Esophagus squamous epithelium (tissue), 5 donors: ENCODE measurements at places on chromosomes 2 and 18. TPM values are rescaled to one million over a fixed set of nuclear protein-coding genes. Genes with fewer than 3 reads are reported as not detected.
A peak's percentile ranks its signal among the peaks of the same experiment; 100 is the strongest.

GRCh38 chr2:54581326-54582039 is 125.4 kb downstream of the SPTBN1 start:
- H3K36me3 ChIP-seq: no peaks in the 10 kb centered on the region
- H3K4me1 ChIP-seq: peaks cover 62% of the 10 kb centered on the region
- no peaks in the 10 kb centered on the region for H3K27me3 ChIP-seq
- no peak overlapping the region for H3K27ac ChIP-seq
- no peak for DNase-seq

DNA sequence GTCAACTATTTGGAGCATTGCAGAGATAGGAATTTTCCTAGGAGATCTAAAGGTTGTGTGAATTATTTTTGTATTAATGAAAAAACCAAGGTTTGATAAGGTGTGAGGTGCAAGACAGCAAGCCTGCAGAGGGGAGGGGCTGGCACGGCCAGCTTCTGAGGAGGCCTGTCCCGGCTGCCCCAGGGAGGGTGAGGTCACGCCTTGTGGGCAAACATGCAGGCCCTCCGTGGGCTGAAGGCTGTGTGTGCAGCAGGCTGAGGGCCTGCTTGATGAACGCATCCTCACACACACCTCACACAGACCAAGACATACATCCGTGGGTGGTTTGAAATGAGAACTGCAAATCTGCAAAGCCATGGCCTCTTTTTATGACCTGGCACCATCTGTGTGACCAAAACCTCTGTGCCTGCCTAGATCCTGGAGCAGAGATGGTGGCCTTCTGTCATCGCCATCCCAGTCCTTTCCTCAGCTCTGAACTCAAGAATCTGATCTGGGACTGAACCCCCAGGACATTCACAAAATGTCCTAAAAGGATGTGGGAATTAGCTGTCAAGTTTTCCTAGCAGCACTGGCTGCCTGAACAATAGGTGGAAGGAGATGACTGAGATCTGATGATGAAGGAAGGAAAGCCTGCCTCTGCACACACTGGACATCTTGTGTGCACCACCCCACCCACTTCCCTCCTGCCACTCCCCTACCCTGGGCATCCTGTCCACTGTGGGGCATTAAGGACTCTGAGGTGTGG is 102.4 kb upstream of the MGAT4A start:
- peak overlapping the region; percentile 71 for H3K27ac ChIP-seq
- peaks cover 3% of the 10 kb centered on the region for H3K4me1 ChIP-seq

GRCh38 chr2:29657674-29658073 is 263.7 kb downstream of the ALK start:
- H3K36me3 ChIP-seq: no peaks in the 10 kb centered on the region
- peaks cover 9% of the 10 kb centered on the region for H3K27me3 ChIP-seq
- H3K4me3 ChIP-seq: no peak overlapping the region
- no peaks in the 10 kb centered on the region for H3K4me1 ChIP-seq
- H3K27ac ChIP-seq: no peak overlapping the region

- H3K4me3 ChIP-seq: no peak overlapping the region
- DNase-seq: no peak
These were observed 4.5 kb downstream of the RAB31 start for GRCh38 chr18:9712611-9713010.

DNA sequence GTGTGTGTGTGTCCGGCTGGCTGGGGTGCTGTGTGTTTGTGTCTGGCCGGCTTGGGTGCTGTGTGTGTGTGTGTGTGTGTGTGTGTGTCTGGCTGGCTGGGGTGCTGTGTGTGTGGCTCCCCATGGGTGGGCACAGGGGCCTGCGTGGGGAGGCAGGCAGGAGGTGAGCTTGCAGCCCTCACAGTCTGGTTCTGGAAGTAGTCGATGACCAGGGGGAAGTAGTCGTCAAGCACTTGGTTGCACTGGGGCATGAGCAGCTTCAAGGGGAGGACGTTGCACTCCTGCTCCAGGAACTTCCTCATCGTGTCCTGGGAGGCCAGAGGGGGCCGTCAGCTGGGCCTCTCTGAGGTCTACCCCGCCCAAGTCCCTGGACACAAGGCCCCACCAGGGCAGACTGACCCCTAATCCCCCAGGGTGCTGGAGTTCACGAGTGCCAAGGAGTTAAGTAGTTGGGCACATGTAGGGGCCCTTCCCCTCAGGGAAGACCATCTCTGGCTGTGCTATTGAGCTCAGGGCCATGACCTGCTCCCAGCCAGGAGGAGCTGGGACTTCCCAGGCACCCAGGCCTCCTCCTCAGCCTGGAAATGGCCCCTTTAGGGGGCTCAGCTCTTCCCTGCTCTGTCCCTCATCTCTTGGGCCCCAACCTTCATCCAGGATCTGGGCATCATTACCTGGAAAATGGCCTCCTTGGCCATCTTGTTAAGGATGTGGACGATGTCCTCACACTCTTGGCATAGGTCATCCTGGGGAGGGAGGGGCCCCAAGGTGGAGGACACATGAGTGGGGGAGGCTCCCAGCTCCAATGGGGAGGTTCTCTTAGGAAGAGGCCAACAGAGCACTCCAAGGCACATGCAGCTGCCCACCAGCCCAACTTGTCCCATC is 1.3 kb downstream of the SFTPB start:
- H3K4me1 ChIP-seq: no peaks in the 10 kb centered on the region
- DNase-seq: no peak
- no peaks in the 10 kb centered on the region for H3K36me3 ChIP-seq
- H3K4me3 ChIP-seq: no peak overlapping the region
- peak overlapping the region; percentile 14 for H3K27ac ChIP-seq

- DNase-seq: no peak
- no peak overlapping the region for H3K27ac ChIP-seq
- no peaks in the 10 kb centered on the region for H3K27me3 ChIP-seq
- H3K4me3 ChIP-seq: no peak overlapping the region
- no peaks in the 10 kb centered on the region for H3K36me3 ChIP-seq
These were observed 16.4 kb upstream of the KIAA2012 start for GRCh38 chr2:202056611-202057010.

DNA sequence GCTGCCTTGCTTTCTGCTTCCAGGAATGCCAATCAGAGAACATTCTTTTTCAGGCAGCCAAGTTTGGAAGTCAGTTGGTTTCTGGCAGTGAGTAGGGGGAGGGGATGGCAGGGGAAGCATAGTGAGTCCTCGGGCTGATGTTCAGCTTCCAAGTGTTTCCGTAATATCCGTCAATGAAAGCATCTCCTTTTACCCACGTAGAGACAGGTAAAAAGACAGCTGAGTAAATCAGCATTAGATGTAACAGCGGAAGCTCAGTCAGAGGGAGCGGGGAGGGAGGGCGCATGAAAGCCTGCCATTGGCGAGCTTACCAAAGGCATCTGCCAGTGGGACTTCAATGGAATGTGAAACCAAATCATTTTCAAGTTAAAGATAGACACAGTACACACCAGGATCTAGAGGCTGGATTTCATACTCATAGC is 117.1 kb upstream of the DTNA start:
- no peaks in the 10 kb centered on the region for H3K27me3 ChIP-seq
- H3K27ac ChIP-seq: peak overlapping the region; percentile 78
- no peaks in the 10 kb centered on the region for H3K4me1 ChIP-seq
- no peak for DNase-seq
- H3K4me3 ChIP-seq: peak overlapping the region; percentile 56

DNA sequence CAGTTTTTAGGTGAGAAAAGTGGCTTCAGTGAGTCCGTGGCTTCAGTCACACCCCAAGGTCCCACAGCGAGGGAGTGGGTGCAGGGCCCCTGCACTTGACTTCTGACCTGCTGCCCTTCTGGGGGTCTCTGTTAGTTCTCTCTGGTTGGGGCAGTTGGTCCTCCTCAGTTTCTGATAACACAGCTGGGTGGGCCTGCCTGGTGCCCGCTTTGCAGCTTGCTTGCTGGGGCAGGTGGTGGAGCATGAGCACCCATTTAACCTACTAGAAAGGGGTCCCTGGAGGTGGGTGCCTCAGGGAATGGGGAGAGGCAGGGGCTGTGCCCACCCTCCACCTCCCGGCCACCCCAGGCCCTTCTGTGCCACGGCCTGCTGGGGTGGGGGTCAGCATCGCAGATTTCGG is 83.2 kb downstream of the ASB1 start:
- H3K4me3 ChIP-seq: no peak overlapping the region
- peaks cover 11% of the 10 kb centered on the region for H3K27me3 ChIP-seq
- DNase-seq: no peak
- H3K4me1 ChIP-seq: no peaks in the 10 kb centered on the region
- no peaks in the 10 kb centered on the region for H3K36me3 ChIP-seq
- H3K27ac ChIP-seq: no peak overlapping the region

GRCh38 chr18:67239826-67240225 is 276.7 kb downstream of the DSEL start:
- no peaks in the 10 kb centered on the region for H3K27me3 ChIP-seq
- no peaks in the 10 kb centered on the region for H3K4me1 ChIP-seq
- H3K27ac ChIP-seq: no peak overlapping the region
- no peaks in the 10 kb centered on the region for H3K36me3 ChIP-seq

- H3K4me3 ChIP-seq: no peak overlapping the region
- no peaks in the 10 kb centered on the region for H3K36me3 ChIP-seq
- DNase-seq: no peak
- no peaks in the 10 kb centered on the region for H3K27me3 ChIP-seq
- H3K4me1 ChIP-seq: no peaks in the 10 kb centered on the region
- no peak overlapping the region for H3K27ac ChIP-seq
These were observed 186.3 kb downstream of the KCNE4 start for GRCh38 chr2:223238301-223238700.

DNA sequence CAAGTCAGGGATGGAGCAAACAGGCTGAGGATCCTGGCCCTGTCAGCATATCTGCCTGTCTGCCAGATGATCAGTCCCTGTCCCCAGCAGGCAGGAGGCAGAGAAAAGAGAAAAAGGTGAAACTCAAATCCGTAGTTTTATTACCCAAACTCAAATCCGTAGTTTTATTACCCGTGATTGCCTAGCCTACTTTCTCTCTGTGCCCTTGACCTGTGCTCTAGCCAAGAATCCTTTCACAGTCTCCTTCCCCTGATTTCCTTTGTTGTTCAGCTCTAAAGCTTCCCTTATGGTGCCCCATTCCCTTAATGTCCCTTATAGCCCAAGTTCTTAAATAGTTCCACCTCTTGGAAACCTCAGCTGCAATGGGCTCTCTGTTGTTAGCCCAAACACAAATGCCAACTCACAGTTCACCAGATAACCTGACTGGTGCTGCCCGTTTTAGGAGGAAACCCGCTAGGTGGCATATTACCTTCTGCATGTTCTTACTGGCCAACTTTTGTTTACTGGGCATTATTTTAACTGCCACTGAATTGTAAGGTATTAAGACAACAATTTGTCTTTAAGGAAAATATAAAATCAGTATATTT is 125.7 kb upstream of the FZD5 start:
- no peak overlapping the region for H3K27ac ChIP-seq
- peaks cover 16% of the 10 kb centered on the region for H3K4me1 ChIP-seq
- H3K36me3 ChIP-seq: peaks cover 2% of the 10 kb centered on the region
- no peak for DNase-seq
- no peaks in the 10 kb centered on the region for H3K27me3 ChIP-seq
- no peak overlapping the region for H3K4me3 ChIP-seq

GRCh38 chr2:25257032-25257552 is 84.6 kb downstream of the DNMT3A start:
- H3K4me1 ChIP-seq: peaks cover under 1% of the 10 kb centered on the region
- H3K36me3 ChIP-seq: peaks cover 60% of the 10 kb centered on the region
- H3K27ac ChIP-seq: peak overlapping the region; percentile 41
- DNase-seq: no peak

- H3K27me3 ChIP-seq: no peaks in the 10 kb centered on the region
- H3K4me1 ChIP-seq: peaks cover 31% of the 10 kb centered on the region
- no peak overlapping the region for H3K4me3 ChIP-seq
- no peaks in the 10 kb centered on the region for H3K36me3 ChIP-seq
- no peak overlapping the region for H3K27ac ChIP-seq
These were observed 20.8 kb downstream of the EIPR1 start for GRCh38 chr2:3356799-3357198.

DNA sequence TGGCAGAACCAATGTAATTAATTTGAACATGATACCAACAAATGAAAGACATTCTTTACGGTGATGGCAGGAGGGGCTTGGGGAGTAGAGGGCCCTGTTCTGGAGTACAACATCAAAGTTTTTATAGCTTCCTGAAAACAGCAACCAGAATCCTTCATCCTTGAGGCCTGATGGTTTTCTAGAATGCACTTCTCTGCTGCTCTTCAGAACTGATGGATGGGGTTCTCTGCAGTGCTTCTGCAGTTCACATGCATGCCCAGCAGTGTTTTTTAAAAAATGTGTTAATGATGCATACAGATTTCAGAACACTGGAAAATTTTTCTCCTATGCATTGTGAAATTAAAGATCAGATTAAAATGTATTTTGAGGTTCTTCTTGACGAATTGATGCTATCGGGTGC is 2.5 kb downstream of the LTBP1 start:
- no peak overlapping the region for H3K4me3 ChIP-seq
- DNase-seq: no peak
- H3K36me3 ChIP-seq: no peaks in the 10 kb centered on the region
- H3K27ac ChIP-seq: no peak overlapping the region

- no peaks in the 10 kb centered on the region for H3K27me3 ChIP-seq
- no peak for DNase-seq
- no peaks in the 10 kb centered on the region for H3K36me3 ChIP-seq
- no peaks in the 10 kb centered on the region for H3K4me1 ChIP-seq
- H3K27ac ChIP-seq: no peak overlapping the region
- no peak overlapping the region for H3K4me3 ChIP-seq
These were observed 19.9 kb upstream of the DNAH6 start for GRCh38 chr2:84496386-84496785.

DNA sequence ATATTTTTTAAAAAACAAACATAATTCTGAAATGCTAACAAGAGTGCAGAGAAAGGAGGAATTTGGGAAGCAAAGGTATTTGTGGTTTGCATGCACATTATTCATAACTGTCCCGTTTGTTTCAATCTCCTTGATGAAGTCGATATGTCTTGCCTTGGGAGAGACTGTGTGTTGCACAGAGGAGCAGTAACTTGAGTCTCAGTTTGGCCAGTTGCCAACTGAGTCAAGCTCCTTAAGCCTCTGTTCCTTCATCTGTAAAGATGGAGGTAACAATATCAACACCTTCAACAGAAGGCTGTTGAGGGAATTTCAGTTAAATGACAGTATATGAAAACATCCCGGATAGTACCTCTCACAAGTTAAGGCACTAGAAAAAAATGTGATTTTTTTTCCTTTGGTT is 226.2 kb downstream of the ASXL3 start:
- DNase-seq: no peak
- H3K27ac ChIP-seq: no peak overlapping the region
- H3K36me3 ChIP-seq: no peaks in the 10 kb centered on the region

- no peak overlapping the region for H3K27ac ChIP-seq
- no peaks in the 10 kb centered on the region for H3K4me1 ChIP-seq
- DNase-seq: no peak
- H3K4me3 ChIP-seq: no peak overlapping the region
These were observed 23.3 kb downstream of the INHBB start for GRCh38 chr2:120369250-120369649.

- H3K36me3 ChIP-seq: no peaks in the 10 kb centered on the region
- no peaks in the 10 kb centered on the region for H3K4me1 ChIP-seq
- no peak overlapping the region for H3K27ac ChIP-seq
- no peaks in the 10 kb centered on the region for H3K27me3 ChIP-seq
- no peak overlapping the region for H3K4me3 ChIP-seq
These were observed 109.6 kb upstream of the FSIP2 start for GRCh38 chr2:185628985-185629384.

HES6 gene
- total RNA-seq: 4.3 TPM

EFR3B gene
- 1.4 TPM for total RNA-seq

TANC1 gene
- 29.4 TPM for total RNA-seq

RPRM gene
- total RNA-seq: not detected

BIN1 gene
- 20.2 TPM for total RNA-seq

SERPINB13 gene
- total RNA-seq: 354 TPM

ITGA6 gene
- total RNA-seq: 76.1 TPM

CTAGE1 gene
- not detected for total RNA-seq

PTPRM gene
- 8.3 TPM for total RNA-seq

EML6 gene
- 4.4 TPM for total RNA-seq

OTOS gene
- not detected for total RNA-seq
